ENCODE measurements at places on chromosomes 7 and 10.

DNA sequence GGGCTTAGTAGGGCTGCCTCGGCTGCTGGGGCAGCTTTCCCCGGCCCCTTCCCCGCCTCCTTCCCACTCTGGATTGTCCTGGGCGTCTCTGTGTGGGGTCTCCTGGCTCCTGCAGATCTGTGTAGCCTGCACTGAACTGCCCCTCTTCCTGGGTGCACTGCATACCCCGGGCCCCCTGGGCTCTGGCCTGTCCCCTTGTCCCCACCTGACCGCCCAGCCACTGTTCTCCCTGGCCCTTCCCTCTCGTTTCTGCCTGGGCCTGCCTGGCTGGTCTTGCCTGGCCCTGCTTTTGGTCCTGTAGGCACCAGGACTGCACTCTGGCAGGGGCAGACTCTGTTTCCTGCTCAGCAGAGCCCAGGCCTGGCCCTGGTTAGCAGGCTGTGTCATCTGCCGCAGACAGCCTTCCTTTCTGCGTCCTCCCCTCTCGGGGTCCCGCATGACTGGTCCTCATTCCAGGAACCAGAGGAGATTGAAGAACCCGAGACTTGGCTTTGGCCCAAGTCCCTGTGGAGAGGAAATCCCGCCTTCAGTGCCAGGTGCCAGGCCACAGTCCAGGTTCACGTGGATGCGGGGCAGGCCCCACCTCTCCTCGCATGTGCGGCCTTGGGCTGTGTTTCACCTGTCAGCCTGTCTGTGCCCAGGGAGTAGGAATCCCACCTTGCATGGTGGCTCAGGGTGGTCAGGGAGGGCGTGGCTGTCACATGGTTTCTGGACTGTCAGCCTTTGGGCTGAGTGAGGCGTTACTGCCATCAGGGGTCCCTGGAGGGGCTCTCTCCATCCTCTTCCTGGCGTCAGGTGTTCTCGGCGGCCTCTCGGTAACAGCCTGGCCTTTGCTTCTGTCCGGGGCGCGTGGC is 9.2 kb downstream of the INPP5A start:
- no peak for DNase-seq

- DNase-seq = no peak
Observed at GRCh38 chr10:10725196-10725595, 292.5 kb upstream of the CELF2 start.

- no peak for DNase-seq
Observed at GRCh38 chr10:91816981-91817380, 18.8 kb downstream of the TNKS2 start.

DNA sequence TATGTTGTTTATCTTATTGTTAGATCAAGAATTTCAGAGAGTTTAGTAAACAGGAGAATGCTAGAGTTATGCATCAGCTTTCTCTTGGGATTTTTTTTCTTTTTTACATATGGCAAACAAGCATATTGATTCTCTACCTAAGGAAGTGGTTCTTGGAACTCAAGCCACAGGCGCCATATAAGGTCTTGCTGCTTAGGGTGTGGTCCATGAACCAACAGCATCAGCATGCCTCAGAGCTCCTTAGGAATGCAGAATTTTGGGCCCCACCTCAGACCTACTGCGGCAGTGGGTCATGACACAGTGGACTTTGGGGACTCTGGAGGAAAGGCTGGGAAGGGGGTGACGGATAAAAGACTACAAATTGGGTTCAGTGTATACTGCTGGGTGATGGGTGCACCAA is 230.8 kb downstream of the SKAP2 start:
- DNase-seq = no peak

- no peak for DNase-seq
Observed at GRCh38 chr7:143243111-143243510, 20.1 kb upstream of the GSTK1 start.

DNA sequence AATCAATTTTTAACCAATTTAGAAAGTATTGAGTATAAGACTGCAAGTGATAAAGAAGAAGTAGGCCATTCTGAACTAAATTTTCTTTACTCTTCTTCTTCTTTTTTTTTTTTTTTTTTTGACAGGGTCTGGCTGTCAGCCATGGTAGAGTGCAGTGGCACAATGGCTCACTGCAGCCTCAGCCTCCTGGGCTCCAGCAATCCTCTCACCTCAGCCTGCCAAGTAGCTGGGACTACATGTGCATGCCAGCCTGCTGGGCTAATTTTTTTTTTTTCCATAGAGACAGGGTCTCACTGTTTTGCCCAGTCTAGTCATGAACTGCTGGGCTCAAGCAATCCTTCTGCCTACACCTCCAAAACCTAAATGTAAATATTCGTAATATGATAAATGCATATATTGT is 63.2 kb downstream of the DGKB start:
- DNase-seq = no peak

- DNase-seq = no peak
Observed at GRCh38 chr7:2981103-2981480, 62.6 kb downstream of the CARD11 start.

DNA sequence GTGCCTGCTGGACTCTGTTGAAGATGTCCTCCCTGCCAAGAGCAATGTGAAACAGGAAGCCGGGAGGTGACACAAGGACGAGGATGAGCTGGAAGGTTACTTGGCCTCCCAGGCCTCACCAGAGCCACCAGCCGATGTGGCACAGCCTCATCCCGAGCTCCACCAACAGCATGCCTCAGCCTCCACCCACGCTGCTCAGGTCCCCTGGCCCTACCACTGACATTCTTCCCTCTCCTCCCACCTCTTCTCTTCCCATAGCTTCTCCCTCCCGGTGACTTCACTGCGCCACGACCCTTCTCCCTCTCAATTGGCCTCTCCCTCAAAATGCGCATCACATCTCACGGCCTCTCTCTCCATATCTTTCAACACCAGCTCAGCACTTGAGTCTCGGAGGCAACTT is 249.9 kb downstream of the SKAP2 start:
- DNase-seq = no peak

DNA sequence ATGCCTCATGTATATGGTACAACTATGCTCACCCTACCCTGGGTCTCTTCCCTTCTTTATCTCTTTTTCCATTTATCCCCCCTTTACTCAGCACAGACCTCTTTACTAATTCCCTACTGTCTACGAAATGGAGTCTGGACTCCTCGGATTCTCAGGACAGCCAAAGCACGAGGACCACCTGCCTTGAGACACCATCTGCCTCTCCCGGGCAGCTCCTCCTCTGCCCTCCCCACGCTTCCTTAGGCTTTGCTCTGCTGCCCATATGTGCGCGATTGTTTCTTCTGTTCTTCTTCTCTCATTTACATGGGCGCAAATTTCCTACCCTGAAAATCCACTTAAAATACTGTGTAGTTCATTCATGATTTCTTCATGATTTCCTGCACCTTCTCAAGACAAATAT is 62.7 kb upstream of the STK17A start:
- DNase-seq = no peak

GRCh38 chr10:86411281-86411841 is 44.8 kb upstream of the GRID1 start:
- DNase-seq = no peak

DNA sequence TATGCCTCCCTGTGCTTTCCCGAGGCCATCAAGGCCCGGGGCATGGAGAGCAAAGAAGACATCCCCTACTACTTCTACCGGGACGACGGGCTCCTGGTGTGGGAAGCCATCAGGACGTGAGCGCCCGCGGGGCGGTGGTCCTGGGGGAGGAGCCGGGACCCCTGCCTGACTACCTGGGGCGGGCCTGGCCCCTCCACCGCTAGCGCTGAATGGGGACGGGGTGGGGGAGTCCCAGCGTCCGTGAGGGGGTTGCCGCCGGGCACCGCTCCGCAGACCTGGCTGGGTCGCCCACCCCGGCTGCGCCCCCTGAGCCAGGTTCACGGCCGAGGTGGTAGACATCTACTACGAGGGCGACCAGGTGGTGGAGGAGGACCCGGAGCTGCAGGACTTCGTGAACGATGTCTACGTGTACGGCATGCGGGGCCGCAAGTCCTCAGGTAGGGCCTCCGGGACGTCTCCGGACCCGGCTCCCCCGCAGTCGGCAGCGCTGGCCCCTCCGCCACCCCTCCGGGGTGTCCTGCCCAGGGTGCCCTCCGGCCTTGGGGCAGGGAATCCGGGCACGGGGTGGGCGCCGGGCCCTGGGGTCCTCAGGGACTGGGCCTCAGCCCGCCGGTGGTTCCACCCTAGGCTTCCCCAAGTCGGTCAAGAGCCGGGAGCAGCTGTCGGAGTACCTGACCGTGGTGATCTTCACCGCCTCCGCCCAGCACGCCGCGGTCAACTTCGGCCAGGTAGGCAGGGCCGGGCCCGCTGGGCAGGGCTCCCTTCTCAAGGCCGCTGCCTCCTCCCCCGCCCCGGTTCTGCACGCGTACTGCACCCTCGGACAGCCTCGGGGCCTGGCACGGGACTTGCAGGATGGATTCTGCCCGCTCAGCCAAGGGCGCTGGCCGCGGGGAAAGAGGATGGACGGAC is 69.3 kb downstream of the ALOX5 start:
- DNase-seq = no peak

GRCh38 chr7:115476671-115477181 is 553.8 kb downstream of the TFEC start:
- DNase-seq = no peak

DNA sequence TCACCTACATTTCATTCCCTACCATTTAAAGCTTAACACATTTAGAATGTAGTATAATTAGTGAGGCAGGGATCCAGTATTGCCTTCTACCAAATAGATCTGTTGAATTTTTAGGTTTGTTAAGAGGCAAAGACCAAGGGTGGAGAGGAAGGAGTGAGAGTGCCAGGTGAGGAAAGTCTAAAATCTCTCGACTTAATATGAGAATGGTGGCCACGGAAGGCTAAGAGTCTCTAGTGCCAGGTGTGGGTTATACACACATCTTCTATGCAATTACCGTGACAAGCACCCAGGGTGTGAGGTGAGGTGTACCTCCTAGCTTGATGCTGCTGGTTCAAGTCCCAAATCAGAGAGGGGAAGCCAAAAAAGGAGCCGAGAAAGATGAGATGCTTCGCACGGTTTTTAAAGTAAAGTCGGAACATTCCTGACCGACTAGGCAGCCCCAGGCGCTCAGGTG is 439 bp downstream of the IQUB start:
- no peak for DNase-seq

DNA sequence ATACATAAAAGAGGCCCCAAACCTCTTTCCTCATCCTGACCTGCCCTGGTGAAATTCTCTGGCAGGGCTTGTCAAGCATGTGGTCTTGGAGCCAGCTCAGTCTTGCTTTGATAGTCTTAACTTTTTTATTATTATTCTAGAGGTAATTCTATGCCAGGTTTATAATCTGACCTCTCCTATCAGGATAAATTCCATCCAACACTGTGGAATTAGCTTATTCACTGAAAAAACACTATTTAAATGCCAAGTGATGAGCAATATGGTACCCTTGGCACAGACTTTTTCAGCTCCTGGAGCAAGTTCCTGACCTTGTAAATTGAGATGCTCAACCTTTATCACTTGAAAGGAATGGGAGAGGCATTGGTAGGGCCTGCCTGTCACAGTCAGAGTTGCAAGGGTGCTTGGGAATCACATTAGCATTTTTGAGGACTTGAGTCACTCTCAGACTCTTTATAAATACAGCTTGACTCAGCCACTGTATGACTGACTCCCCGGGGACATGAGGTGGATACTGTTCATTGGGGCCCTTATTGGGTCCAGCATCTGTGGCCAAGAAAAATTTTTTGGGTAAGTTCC is at the start of gene CPA4:
Gene CPA4 (plus strand): TSS at position 480 of the 576 bp plus-strand sequence. CDS start 20 bp downstream, at position 500.
- no peak for DNase-seq

DNA sequence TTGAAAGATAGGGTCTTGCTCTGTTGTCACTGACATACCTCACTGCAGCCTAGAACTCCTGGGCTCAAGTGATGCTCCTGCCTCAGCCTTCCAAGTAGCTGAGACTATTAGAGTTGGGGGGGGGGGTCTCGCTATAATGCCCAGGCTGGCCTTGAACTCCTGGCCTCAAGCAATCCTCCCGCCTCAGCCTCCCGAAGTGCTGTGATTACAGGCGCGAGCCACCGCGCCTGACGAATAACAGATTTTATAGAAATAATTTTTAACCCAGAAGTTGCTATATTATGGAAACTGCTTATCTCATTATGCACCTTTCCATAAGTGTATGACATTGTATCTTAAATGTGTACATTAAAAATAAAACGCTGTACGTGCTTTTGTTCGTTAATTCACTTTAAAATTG is 846 bp downstream of the ANKRD26 start:
- DNase-seq = no peak

GRCh38 chr10:97724341-97724941 is 10.9 kb downstream of the MARVELD1 start:
- DNase-seq = no peak

- no peak for DNase-seq
Observed at GRCh38 chr10:127472976-127473375, 76.1 kb upstream of the NPS start.

GRCh38 chr7:136925556-136925955 is 57.1 kb downstream of the CHRM2 start:
- no peak for DNase-seq

DNA sequence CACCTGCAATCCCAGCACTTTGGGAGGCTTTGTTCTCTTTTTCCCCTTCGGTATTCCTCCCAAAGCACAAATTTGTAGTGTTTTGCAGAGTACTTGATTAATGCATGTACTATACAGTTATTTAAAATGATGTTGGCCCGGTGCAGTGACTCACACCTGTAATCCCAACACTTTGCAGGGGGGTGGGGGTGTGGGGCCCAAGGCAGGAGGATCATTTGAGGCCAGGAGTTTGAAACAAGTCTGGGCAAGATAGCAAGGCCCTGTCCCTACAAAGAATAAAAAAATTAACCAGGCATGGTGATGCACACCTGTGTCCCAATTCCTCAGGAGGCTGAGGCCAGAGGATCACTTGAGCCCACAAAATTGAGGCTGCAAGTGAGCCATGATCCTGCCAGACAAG is 26.8 kb upstream of the FOXK1 start:
- no peak for DNase-seq

DNA sequence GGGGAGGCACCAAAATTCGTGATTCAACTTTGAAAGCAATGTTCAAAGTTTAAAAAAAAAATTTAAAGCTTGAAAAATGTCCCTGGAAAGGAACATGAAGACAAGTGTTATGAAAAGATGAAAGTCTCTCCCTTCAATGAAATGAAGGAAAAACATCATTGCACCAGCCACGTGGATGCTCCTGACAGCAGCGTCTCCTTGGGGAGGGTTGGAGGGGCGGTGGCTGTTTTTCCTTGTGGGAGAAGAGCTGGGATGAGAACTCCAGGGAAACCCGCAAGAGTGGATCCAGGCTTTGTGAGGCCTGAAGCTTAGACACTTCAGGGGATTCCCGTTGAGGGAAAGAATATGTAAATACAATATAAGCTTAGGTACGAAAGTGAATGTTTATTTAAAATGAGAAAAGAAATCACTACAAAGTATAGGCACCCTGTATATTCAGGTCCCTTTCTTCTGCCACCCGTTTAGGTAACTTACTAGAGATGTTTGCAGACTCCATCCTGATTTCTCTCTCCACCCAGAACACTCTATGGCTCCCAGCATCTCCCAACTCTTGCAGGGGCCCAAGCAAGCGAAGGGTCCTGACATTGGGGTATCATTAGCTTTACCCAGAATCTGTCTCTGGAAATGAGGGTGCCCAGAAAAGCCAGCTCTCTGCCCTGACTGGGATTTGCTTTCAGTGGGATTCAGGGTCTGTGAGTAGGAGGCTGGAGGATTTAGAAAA is 63.1 kb upstream of the BAIAP2L1 start:
- no peak for DNase-seq

- no peak for DNase-seq
Observed at GRCh38 chr7:43265139-43265538, 152.7 kb downstream of the HECW1 start.
